ENCODE measurements at places on chromosomes 3 and 15.
A peak's percentile ranks its signal among the peaks of the same experiment; 100 is the strongest.

DNA sequence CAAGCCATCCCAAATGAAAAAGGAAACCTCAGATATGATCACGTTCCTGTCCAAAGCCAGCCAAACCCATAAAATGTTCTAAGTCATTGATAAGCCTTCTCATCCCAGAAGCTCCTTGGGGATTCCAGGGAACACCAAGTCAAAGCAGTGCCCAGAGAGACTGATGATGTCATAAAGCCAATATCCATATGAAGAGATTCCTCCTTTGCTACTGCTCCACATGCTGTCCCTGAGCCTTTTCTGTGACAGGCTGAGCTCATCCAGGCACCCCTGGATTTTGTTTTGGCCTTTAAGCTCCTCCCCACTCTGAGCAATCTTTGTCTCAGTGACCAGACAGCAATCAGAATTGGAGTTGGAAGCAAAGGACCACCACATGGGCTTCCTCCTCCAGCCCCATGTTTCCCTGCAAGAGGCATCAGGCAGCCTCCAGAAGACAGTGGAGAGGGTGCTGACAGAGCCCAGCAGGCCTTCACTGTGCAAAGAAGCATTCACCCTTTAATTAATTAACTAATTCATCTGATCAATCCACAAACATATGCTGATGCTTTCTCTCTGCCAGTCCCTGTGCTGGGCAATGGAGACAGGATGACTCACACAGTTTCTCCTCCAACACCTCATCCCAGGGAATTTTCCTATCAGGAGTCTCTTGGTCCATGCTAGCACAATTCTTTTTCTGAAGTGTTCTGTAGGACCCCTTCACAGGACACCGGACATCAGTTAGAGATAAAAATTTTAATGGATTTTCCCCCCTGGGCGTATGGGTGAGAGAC, 25.0 kb downstream of the MEX3B start:
- DNase-seq, result no peak

GRCh38 chr3:39101022-39101689, 6.3 kb downstream of the GORASP1 start:
- DNase-seq, result peak; percentile 71

DNA sequence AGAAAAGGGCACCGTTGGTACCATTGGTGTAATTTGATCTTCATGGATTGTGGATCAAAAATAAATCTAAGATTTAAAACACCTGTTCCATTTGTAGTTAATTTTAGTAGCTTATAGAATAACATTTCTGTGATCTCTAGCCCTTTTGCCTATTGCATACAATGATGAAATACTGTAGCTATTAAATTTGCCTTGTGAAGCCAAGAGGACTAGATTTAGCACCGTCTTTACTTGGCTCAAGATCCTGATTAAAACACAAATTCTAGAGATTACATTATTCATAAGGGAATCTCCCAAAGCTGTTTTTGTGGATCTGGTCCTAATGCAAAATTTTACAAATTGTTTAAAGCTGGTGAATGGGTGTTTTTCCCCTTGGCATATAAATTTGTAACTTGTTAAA, 8.2 kb downstream of the TBC1D23 start:
- no peak for DNase-seq

GRCh38 chr3:18443665-18444594, 18.8 kb upstream of the SATB1 start:
- DNase-seq, result peak; percentile 77

DNA sequence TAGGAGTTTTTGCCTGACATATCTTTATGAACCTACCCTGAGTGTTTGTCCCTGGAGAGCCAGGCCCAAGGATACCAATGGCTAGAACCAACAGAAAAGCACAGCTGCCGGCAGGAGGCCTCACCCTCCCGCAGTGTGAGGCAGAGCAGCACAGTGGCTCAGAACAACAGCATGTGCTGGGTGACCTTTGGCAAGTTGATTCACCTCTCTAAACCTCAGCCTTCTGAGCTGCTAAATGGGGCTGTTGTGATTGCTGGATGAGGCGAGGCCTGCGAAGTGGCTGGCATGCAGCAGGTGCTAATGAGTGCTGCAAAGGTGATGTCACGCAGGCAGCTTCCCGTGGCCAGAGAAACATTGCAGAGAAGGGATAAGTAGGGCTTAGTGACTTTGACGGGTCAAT, 23.3 kb downstream of the IDH2 start:
- no peak for DNase-seq

All from activated CD8-positive, alpha-beta memory T cell treated with anti-CD3 and anti-CD28 coated beads for 24 hours (primary cell).